ENCODE measurements at places on chromosomes 5 and 9.

- DNase-seq: no peak
Observed at GRCh38 chr5:150035139-150035895, 34.8 kb downstream of the HMGXB3 start.

GRCh38 chr9:93678199-93679019, 102.0 kb downstream of the PHF2 start:
- DNase-seq: no peak

DNA sequence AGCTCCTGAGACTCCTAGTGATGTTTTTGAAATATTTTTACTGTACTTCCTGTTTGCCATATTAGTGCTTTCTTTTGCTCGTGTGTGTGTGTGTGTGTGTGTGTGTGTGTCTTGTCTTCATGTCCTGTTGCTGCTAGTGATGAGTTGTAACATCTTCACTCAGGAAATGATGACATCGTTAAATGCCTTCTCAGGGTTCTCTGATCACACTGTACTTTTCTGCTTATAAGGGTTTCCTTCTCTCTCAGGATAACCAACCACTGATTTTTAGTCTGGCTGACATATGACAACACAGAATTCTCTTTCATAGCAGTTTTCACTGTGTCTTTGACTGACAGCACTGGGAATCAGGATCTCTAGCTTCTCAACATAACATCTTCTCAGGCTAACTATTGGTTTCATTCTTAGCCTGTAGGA, 16.1 kb downstream of the SV2C start:
- DNase-seq: no peak

GRCh38 chr5:103927739-103928138, 365.1 kb upstream of the NUDT12 start:
- no peak for DNase-seq

DNA sequence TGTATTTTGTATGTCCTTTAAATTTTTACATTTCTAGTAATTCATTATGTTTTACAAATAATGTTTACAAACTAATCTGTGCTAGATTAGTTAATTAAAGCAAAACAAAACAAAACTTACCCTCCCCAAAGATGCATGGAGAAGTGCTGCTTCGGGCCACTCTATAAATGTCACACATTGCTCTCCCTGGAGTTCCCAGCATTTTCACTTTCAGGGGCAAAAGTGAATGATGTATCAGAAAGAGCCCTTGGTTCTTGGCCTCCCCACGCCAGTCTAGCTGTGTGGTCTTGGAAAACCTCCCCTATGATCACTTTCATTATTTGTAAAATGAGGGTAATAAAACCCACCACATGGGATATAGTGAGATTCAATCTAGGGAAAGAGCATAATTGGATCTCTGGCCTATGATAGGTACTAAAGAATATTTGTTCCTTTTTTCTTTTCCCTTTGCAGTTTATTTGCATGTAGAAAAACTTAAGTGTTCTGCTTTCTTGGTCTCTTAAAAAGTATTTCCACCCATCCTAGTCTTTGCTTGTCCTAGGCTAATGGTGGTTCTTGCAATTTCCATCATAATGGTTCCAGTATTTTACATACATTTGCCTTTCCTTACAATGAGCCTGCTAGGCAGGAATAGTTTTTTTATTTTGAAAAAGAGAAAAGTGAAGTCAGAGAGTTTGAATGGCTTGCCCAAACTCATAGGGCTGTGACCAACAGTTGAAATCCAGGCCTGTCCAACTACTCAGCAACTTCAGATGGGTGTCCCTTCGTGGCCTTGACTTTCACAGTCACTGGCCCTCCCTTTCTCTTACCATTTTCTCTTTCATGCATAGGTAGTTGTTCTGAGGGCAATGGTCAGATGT, 184.5 kb upstream of the KLF4 start:
- DNase-seq: no peak

DNA sequence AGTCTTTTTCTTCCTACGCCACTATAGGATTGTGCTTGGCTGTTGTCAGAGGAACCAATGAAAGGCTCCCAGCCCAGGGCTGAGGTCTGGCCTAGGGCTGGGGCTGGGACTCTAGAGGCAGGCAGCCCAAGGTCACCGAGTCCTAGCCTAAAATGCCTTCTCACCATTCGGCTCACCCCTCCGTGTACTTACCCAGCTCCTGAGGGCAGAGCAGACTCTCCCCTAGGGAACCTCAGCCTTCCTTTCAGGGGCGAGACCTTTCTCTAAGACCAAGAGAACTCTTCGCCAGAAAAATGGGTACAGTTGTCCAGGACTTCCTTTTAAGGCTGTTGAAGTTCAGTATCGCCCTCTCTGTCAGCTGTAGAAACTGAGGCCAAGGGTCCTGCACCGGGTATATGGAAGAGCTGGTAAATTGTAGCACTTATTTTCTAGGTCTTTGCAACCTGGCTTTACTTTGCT, 1.7 kb upstream of the SPRY4 start:
- no peak for DNase-seq

DNA sequence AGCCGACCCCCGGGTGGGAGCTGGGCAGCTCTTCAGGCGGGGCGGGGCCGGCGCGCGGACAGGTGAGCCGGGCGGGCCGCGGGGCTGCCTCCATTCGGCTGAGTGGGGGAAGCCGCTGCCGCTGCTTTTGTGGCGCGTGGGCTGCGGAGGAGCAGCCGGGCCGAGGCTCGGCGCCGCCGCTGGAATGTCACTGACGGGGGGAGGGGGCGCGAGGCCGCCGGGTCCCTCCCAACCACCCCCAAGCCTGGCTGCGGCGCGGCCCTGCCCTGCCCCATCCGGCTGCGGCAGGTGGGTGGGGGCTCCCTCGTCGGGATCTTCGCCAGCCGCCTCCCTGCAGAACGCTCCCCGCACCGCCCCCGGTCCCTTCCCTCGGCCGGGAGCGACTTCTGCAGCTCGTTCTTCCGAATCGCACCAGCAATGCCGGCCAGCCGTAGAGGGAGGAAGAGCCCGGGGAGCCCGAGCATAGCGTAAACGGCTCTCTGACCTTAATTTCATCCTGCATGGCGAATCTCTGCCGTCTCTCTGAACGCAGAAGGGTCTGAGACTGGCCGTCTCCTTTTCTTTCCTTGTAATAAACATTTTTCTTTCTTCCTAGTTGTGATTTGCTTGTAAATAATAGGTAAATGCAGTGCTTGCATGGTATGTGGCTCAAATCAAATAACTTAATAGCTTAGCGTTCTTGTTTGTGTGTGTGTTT, 505 bp downstream of the SPTAN1 start:
- DNase-seq: no peak

DNA sequence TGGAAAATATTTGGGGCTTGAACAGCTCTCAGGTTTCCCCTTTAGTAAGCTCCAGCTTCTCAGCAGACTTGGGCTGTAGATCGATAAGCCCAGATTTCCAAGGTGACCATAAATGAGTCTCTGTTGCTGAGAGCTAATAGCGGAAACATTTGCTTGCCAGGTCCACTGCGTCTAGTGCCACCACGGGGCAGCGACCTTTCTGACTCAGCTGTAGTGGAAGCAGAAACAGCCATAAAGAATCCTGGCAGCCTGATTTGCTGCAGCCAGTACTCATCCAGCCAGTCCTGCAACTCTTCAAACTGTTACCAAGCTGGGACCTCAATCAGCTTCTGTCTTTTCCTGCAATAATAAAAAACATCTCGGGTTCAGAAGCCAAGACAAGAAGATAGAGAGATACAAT, 241.7 kb downstream of the DOCK8 start:
- no peak for DNase-seq

- no peak for DNase-seq
Observed at GRCh38 chr5:107670932-107671741, at the start of gene EFNA5. TSS of gene EFNA5 (minus strand) at chr5:107670937.

- DNase-seq: no peak
Observed at GRCh38 chr5:5487585-5488360, 65.3 kb downstream of the ICE1 start.
